ENCODE measurements at places on chromosomes 6 and 20.

DNA sequence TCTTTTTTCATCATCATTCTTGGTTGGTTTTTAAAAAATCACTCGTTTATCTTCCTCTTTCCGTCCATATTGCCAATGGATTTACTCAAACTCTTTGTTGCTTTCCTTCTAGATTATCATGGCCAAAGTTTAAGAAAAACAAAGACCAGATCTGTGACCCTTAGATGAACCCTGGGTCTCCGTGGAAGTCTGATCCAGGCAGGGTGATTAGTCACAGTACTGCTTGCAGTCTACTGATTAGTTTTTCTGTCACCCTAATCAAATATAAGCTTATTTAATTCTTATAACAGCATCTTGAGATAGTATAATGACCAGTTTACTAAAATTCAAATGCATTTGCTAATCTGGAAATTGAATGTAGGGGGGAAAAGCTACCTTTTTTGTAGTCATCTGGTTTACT, 6.0 kb upstream of the SMIM28 start:
- DNase-seq: no peak

DNA sequence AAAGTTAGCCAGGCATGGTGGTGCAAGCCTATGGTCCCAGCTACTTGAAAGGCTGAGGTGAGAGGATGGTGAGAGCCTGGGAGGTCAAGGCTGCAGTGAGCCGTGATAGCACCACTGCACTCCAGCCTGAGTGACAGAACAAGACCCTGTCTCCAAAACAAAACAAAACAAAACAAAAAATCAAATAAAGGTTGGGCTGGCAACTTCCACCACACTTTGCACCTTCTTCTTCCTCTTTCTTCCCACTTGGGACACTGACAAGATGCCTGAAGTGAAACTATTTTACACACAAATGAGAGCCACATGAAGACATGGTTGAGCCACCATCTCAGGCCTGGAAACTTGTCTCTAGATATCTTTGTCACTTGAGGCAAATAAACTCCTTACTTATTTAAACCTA, 53.8 kb upstream of the CCDC28A start:
- DNase-seq: no peak

GRCh38 chr6:8100159-8100854, 2.0 kb downstream of the EEF1E1 start:
- DNase-seq: no peak

GRCh38 chr20:39206899-39207564, 244.9 kb downstream of the DHX35 start:
- no peak for DNase-seq

GRCh38 chr20:63268256-63268655, 4.4 kb upstream of the ARFGAP1 start:
- DNase-seq: no peak

DNA sequence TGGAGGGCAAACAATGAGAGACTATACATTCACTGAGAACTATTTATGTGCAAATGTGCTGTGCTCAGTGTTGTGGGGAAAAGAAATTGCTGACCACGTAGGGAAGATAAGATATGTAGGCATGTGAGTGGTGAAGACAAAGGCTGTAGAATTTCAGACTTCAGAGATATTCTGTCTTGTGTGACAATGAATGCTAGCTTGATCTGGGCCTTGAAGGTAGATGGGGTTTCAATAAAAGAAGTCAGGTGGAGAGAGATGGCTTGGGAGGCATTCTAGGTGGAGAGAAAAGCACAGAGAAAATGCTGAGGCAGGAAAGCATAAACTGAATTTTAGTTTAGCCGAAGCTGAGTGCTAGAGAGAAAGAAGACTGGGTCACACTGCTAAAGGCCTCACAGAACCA, 56.8 kb upstream of the EEF1A1 start:
- no peak for DNase-seq

DNA sequence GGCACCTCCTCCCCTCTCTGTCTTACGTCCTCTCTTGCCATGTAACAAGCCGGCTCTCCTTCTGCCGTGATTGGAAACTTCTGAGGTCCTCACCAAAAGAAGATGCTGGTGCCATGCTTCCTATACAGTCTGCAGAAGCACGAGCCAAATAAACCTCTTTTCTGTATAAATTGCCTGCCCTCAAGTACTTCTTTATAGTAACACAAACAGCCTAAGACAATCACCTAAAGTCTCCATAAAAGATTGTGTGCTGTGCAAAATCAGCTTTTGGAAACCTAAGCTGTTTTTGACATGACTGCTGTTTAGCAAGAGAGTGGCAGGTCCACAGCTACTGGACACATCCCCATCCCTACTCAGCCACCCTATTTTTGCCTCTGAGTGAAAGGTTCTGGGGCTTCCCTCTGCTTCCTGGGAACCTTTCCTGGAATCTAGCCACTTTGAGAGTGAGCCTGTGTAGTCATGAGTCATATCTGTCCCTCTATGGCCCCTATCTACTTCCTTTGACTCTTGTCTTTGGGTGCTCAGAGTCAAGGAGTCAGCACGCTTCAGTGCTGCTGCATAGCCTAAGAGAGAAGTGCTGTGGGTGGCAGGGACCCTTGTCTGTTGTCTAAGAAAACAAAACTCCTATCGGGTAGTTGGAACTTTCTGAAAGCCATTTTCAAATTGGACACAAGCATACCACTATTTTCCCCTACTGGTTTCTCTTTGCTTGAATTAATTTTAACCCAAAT, 110.0 kb downstream of the PPP1R14C start:
- DNase-seq: no peak

- no peak for DNase-seq
These were observed 403.8 kb upstream of the SOX4 start for GRCh38 chr6:21189759-21190158.

GRCh38 chr6:29828471-29828797, 809 bp downstream of the HLA-G start:
- DNase-seq: no peak

- DNase-seq: no peak
These were observed 120.9 kb upstream of the IFNGR1 start for GRCh38 chr6:137339929-137340559.

DNA sequence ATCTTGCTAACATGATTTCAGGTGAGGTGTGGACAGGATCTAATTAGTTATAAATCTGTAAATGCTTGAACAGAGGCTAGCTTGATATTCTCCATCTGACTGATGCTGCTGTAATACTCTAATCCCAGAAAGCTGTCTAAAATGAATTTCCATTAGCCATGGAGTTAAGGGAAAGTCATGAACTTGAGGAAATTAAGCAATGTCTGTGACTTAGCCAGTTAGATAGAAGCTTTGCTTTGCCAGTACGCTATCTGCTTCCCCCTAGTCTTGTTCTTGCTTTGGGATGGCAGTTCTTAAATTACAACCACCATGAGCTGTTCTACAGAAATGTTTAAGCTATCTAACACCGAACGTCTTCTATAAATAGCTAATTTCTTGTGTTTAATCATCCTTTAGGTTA, 195.7 kb downstream of the PRL start:
- no peak for DNase-seq

GRCh38 chr20:49936153-49937026, at the start of gene RNF114:
TSS of gene RNF114 (plus strand) at chr20:49936397. CDS start at chr20:49936413, 16 bp downstream.
- peak; percentile 90 for DNase-seq

- DNase-seq: no peak
These were observed 8.9 kb downstream of the REV3L start for GRCh38 chr6:111474106-111474505.

GRCh38 chr6:161463071-161463470, 189.2 kb upstream of the AGPAT4 start:
- DNase-seq: no peak

DNA sequence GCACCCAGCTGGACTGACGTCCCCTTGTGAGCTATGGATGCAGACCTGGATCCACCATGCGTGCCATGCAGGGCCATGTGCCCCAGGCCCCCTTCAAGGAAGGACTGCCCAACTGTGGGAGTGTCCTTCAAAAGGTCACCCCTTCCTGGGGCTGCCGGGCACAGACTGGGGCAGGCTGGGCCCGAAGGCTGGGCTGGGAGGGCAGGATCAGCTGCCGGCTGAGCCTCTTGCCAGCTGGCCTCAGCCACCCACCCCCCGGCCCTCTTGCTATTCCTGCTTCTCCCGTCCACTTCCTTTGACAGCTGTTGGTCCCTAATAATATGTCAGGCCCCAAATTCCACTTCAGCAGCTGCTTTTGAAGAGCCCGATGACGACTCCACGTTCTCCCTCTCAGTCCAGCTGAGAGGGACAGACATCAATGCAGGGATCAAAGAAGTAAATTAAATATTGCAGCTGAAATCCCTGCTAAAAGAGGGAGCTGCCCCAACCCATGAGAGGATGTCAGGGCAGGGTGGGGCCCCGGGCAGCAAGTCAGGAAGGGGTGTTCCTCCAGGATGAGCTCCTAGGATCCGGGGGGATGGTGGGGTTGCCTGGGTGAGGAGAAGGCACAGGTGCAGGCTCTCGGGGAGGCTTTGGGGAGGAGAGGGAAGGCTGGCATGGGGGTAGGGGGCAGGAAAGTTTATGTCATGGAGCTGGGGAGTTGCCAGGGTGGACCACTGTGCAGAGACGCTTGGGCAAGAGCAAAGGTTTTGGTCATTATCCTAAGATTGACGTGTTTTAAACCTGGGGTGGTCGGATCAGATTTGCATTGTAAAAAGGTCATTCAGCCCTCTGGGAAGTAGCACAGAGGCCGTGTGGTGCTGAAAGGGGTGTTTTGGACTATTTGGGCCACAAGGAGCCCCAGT, 185.0 kb downstream of the ANKRD60 start:
- no peak for DNase-seq

DNA sequence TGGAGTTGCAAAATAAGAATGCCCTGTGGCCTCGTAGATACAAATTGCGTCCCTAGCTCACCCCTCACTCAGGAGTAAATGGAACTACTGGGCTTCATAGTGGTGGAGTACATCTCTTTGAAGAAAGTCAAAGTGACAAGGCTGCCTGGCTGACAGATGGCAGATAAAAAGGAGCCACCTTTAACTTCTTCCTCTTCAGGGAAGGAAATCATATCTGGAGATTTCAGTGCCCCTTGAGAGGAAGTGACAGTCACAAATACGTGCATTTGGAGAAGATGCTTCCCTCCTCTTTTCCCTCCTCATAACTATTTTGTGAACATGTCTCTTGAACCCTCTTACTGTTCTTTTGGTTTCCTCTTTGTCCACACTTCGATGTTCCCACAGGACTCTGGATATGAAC, 43.2 kb downstream of the PPP1R3G start:
- DNase-seq: no peak

DNA sequence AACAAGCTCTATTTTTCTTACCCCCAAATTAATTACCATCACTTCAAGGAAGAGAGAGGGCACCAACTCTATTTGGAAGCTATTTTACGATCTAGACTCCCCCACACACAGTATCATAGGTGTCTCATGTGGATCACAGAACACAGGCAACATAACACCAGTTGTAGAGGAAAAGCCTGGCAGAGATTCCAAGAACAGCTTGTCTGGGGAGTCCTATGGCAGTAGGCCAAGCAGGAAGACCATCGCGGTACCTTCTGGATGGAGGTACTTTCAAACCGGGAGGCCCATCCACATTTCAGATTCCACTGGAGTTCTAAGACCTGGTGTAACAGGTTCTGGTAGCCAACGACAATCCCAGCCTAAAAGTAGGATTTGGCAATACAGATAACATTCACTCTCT, 37.6 kb upstream of the SPDEF start:
- no peak for DNase-seq

DNA sequence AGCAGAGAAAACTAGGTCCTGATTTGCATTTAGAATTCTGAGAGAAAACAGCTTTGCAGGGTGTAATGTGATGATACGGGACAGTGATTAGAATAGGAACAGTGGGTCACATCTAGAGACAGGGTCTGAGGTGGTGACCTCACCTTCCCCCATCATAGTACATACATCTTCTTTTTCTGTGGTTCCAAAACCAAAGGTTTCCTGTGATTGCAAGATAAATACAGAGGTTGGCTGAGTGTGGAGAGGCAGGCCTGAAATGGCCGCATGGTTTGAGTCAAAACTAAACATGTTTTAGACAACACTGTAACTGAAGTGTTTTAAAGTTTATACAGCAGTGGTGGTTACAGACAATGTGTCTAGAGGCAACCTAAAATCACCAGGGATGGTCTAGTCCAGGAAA, 10.4 kb upstream of the NT5DC1 start:
- DNase-seq: no peak

- no peak for DNase-seq
These were observed 58.9 kb downstream of the CDH4 start for GRCh38 chr20:61310954-61311353.

DNA sequence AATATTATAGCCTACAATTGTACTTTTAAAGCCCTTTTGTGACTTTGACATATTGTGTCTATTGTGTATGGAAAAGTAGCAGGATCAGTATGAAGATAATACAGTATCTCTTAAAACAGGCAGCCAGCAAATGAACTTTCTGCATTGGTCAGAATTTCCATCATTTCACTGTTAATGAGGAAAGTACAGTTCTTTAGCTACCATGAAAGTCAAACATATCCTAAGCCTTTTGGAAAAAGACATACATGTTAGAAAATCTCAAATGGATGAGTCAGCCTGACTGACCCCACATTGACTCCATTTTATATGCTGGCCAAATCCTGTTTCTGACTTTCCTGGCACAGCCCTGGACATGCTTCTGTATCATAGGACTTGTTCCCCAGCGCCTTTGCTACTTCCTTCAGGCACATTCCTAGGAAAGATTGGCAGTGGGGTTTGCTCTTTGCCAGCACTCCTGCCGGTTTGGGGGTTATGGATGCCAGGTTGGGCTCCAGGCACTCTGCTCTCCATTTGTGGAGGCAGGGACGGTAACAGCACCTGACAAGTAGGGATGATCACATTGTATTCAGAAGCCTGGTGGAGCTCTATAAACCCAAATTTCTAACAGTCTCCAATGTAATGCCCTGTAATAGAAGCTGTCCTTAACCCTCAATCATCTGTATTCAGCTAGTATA, 43.7 kb downstream of the TOP1 start:
- DNase-seq: no peak

GRCh38 chr20:58669287-58670006, 18.4 kb downstream of the STX16 start:
- DNase-seq: no peak

DNA sequence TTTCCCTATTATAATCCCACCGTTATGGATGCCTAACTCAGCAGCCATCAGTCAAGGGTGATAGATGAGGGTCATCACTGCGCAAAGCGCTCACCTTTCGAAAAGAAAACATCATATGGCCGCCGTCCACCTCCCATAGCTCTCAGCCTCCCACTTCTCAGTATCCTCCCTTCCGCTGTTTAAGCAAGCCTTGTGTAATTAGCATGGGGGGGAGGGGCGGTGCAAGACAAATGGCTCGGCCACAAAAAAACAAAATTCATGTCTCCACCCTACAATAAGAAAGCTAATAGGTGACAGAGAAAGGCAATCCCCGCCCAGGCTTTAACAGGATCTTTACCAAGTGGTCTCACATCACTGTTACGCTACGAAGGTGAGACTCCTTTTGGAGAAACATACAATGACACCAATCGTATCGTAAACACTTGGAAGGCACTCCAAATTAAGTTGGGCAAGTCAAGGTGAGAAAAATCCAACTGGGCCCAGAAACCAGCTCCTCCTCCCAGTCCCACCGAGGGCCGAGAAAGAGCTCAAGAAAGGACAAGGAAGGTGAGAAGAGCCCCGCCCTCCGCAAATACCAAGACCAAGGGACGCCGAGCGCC, 645 bp downstream of the DDX39B start:
- DNase-seq: peak; percentile 58

Measured in stimulated activated CD4-positive, alpha-beta T cell treated with anti-CD3 and anti-CD28 coated beads, TNF-alpha, amount 100 ng/mL, for 24 hours (primary cell).